Thyroid gland (tissue), 4 donors: ENCODE measurements at places on chromosomes 6 and 20.

DNA sequence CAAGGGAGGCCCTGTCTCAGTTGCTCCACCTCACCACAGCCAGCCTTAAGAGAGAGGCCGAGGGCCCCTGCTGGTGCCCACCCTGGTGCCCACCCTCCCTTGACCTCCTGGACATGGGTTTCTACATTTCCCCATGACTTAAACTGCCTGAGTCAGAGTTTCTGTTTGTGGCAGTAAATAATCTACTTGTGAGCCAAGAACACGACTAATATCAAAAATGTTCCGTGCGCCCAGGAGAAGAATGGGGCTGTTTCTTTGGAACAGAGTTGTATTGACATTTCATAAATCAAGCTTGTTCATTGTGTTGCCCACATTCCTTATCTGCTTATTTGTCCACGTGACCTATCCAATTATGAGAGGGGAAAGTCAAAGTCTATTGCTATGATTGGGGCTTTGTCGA lies 143.5 kb downstream of the ANKRD60 start:
- DNase-seq = no peak

- no peak for DNase-seq
These were observed 158.9 kb downstream of the TBXT start for GRCh38 chr6:166008441-166009369.

- no peak for DNase-seq
These were observed 121.9 kb downstream of the INSM1 start for GRCh38 chr20:20489648-20490341.

DNA sequence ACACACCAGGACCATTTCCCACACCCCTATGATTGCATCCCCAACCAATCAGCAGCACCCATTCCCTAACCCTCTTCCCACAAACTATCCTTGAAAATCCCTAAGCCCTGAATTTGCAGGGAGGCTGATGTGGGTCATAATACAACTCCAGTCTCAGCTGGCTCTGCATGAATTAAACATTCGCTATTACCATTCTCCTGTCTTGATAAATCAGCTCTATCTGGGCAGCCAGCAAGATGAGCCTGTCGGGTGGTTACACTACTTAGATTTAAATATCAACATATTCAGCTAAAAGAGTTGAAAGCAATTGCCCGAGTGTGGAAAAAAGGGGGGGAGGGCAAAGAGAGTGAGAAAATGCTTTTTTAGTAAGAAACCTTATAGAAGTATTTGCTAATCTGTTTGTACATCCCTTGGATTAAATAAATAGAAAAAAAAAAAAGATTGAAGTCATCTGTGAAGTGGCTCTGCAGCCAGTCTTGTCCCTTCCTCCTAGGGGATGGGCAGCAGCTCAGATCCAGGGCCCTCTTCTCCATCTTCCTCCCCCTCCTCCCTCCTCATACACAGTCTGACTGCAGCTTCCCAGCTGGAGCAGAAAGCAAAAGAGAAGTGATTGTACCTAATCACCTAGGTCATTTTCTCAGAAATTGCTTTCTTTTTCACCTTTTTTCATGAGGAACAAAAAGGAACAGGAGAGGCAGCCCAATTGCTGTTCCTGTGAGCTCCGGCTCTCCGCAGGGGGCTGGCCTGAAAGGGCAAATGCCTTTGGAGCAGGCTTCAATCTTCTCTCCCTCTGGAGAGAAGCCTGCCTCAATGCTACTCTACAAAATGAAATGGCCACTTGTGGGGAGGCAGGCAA lies 356.6 kb upstream of the SULF2 start:
- DNase-seq = no peak

DNA sequence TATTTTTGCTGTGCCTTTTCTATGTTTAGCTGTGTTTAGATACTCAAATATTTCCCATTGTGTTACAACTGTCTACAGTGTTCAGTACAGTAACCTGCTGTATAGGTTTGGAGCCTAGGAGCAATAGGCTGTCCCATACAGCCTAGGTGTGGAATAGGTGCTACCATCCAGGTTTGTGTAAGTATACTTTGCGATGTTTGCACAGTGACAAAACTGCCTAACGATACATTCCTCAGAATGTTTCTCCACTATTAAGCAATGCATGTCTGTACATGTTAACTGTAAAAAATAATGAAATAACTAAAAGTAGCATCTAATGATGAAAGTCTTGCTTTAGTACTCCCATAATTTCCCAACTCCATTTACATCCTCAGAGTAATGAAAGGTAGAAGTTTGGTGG lies 46.0 kb downstream of the SERAC1 start:
- DNase-seq = no peak

DNA sequence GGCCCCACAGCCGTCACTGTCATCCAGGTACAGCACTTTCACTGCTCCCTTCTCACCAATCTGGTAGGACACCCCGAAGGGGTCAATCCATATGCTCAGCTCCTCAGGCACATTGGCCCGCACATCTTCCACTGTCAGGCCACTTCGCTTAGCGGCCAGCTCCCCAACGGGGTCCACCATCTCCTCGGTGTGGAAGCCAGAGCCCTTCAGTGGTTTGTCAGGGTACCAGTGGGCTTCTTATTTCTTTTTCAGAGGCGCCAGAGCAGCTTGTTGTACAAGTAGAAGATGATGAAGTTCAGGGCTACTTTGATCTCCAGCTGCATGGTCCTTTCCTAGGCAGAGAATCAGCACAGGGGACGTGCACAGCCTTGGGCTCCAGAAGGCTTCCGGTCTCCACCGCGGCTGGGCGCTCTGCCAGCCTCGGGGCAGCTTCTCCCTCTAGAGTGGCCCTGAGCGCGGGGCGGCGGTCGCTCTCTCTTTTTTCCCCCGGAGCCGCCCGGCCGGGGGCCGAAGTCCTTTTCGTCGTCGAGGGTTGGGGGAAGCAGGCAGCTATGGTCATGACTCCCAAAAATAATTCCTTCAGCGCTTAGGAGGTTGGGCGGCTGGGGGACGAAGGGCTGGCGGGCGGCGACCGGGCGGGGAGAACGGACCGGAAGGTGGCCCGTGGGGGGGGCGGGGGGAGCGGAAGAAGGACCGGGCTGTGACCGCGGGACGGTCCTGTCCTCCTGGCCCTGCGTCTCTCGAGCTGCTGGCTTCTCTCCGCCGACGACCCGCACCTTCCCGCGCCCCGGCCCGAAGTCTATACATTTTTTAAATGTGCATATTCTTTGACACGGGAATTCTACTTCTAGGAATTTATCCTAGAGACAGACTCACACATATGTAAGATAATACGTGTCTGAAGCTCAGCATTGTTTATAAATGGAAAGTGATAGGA lies 6.5 kb upstream of the ZSCAN9 start:
- peak; percentile 75 for DNase-seq

DNA sequence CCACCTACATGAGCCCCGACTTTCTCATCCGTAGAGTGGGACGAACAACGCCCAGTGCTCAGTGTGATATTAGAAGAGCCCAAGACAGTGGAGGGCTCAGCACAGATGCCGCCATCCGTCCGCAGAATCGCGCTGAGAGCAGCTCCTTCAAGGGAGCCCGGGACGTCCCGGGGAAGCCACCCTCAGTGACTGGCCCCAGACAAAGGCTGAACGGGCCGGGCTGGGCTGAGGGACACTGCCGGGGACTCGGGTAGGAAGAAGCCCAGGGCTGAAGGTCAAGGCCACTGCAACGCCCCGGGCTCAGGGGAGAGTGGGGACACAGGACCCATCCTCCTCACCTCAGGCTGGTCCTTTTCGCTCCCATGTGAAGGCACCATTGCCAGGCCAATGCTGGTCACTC lies 12.8 kb upstream of the CHRNA4 start:
- DNase-seq = no peak

DNA sequence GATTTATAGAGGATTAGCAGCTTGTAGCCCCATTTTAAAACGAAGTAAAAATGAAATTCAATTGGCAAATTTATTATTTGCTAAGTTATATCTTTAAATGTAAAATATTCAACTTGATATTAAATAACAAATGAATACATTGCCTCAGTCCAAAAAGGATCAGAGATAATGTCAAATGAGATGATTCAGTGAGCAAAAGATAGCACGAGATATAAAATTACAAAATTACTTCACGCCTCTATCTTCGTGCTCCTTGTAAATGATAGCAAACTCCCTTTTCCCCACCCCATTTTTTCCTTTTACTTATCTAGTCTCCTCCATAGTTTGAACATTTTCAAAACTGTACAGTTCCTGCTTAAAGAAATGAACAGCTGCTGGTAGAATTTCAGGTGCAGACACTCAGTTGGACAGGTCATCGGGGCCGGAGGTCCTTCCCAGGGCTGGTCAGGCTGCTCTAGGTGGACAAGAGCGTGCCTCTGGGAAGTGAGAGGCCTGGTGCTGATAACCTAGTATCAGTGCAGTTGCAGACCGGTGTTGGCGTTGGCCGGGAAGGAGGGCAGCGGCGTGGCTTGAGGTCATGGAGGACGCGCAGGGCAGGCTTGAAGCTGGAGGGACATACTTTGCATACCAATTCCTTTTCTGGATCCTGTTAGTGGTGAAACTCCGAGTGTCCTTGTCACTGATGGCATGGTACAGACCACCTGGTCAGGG lies 83.9 kb downstream of the CDC5L start:
- DNase-seq = no peak

GRCh38 chr20:25309395-25310267 lies 61.7 kb downstream of the PYGB start:
- peak; percentile 34 for DNase-seq

DNA sequence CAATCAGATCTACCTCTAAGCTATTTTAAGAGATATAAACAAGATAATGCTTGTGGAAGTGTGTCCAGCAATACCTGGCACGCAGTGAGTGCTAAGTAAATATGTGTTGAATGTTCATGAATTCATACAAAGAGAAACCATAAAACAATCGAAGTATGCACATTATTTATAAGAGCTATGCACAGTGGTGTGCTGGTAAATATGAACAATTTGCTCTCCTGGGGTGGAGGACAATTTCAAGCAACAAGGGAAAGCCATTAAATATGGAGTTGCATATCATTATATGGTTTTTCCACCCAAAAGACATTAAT lies 526.6 kb upstream of the MARCKS start:
- DNase-seq = no peak

GRCh38 chr20:18165553-18165952 lies 27.9 kb downstream of the KAT14 start:
- no peak for DNase-seq

GRCh38 chr6:39298061-39298460 lies 16.2 kb downstream of the KCNK17 start:
- DNase-seq = no peak

- DNase-seq = no peak
These were observed 23.7 kb downstream of the MOCS3 start for GRCh38 chr20:50982363-50982762.

GRCh38 chr20:1509237-1509636 lies 18.0 kb upstream of the SIRPB2 start:
- DNase-seq = no peak

DNA sequence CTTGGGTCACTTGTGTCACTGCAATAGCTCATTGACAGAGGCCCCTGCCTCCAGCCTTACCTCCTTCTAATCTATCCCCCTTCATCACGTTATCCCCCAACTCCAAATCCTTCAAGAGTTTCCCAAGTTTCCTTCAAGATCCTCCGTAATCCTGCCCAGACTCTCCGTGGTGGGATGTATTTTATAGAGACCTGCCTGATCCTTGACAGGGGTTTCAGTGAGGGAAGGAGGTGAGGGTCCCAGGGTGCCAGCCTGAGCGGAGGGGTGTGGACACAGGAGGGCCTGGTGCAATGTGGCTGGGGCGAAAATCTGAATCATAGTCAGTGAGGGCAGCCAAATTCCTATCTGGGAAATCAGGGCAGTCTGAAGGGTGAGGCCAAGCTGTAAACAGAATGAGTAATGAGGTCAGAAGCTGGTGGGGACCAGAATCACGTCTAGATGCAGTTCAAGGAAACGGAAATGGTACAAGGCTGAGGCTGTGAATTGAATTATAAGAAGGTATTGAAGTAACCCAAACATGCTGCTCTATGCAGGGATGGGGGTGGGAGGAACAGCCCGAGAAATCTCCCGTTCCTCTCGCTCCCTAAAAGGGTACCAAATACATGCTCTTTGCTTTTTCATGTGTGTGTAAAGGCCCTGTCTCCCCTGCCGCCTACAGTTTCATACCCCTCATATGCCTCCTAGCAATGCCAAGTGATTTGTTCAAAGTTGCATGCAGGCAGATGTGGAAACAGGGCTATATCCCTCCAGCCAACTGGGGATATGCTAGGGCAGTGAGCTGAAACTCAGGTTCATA lies 35.4 kb upstream of the PIM1 start:
- DNase-seq = no peak

- DNase-seq = peak; percentile 38
These were observed 892 bp downstream of the REPS1 start for GRCh38 chr6:138987080-138987642.
